Mesenteric fat pad (tissue), 1 donor: ENCODE measurements at places on chromosomes 1 and 21. TPM values are rescaled to one million over a fixed set of nuclear protein-coding genes. Genes with fewer than 3 reads are reported as not detected.

GRCh38 chr1:18629659-18630510, 761 bp upstream of the PAX7 start:
- no peak for DNase-seq

Gene TMOD4
- total RNA-seq: not detected

DNA sequence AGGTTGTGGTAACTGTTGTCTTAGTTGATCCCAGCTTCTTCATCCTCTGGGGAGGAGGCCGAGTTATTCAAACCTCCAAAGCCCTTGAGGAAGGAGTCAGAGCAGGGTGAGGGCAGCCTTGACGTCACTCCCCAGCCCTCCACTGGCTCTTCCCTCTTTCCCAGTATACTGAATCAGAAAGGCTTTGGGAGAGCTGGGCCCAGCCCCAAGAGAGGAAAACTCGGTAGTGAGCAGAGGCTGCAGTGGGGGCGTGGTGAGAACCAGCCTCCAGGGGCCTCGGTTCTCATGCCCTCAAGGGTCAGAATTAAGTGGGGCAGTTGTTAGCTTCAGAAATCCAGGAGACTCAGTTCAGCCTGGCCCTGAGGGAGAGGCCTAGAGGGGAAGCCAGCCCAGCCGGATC, 1.8 kb upstream of the GJA4 start:
- no peak for DNase-seq

Gene CELA3A
- total RNA-seq: 4.1 TPM

Gene USH2A
- not detected for total RNA-seq

Gene WNT2B
- 3.9 TPM for total RNA-seq

GRCh38 chr1:147466543-147466942, 74.8 kb upstream of the BCL9 start:
- DNase-seq: no peak

DNA sequence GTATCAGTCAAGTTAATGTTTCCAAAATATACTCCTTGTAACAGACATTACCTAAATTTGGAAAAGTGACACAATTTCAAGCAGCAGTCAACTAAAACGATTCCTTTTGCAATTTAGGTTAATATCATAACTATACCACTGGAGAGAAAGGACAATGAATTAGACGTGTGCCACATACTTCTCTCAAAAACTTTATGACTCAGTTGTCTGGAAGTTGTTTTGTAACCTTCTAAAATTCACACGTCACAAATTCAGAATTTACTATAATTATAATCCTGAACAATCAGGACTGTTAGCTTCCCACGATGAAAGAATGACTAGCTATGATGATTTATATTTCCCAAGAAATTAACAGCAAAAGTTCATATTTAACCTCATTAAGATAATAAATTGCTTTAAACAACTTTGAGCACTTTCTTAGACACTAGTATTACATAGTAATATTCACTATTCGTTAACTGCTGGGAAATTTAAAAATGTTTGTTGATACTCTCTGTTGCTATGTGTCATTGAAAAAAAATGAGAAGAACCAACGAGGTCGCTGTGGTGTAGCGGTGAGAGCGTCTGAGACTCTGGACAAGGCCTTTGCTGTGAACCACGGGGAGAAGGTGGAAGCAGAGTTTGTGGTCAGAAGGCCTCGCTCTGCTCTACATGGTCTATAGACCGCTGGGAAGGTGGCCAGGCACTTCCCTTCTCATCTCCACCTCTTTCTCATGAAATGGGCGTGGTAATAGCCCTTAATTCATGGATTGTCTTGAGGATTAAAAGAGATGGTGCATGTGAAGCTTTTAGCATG, 27.9 kb upstream of the BATF3 start:
- DNase-seq: no peak

GRCh38 chr1:75430526-75430925, 180.4 kb downstream of the SLC44A5 start:
- DNase-seq: no peak

- DNase-seq: no peak
Measured at GRCh38 chr1:38085666-38086330, 39.2 kb upstream of the POU3F1 start.

- DNase-seq: no peak
Measured at GRCh38 chr1:110118636-110119396, 6.6 kb downstream of the UBL4B start.

GRCh38 chr1:114428083-114428754, 82.8 kb downstream of the TRIM33 start:
- DNase-seq: no peak

GRCh38 chr1:171800342-171800741, 18.9 kb downstream of the METTL13 start:
- no peak for DNase-seq
